Neural progenitor cell (in vitro differentiated cells): ENCODE measurements at places on chromosomes 6 and 20. TPM values are rescaled to one million over a fixed set of nuclear protein-coding genes. Genes with fewer than 3 reads are reported as not detected.

- DNase-seq, result peak; percentile 38
Observed at GRCh38 chr20:35600176-35600992, 15.2 kb upstream of the SPAG4 start.

DNA sequence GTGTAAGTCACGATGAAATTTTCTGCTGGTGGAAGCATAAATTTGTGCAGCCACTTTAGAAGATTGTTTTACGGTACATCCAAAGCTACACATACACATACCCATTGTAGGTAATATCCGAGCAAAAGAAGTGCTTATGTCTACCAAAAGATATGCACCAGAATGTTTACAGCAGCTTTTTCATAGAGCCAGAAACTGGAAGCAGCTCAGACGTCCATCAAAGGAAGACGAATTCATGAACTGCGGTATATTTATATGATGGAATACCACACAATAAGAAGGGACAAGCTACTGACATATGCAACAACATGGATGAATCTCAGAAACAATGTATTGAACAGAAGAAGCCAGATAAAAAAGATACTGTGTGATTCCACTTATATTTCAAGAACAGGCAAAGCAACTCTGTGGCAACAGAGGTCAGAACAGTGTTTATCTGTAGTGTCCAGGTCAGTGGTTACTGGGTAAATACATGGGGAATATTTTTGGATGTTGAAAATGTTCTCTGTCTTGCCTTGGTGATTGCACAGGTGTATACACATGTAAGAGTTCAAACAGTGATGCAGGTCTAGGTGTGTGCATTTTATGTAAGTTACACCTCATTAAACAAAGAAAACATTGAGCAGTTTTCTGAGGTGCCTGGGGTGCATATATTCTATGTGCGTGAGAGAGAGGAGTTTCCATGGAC, 51.9 kb upstream of the EXOC2 start:
- no peak for DNase-seq

PNLDC1 gene
- 0.06 TPM in 1 of 2 replicates, not detected in the other for total RNA-seq

DNA sequence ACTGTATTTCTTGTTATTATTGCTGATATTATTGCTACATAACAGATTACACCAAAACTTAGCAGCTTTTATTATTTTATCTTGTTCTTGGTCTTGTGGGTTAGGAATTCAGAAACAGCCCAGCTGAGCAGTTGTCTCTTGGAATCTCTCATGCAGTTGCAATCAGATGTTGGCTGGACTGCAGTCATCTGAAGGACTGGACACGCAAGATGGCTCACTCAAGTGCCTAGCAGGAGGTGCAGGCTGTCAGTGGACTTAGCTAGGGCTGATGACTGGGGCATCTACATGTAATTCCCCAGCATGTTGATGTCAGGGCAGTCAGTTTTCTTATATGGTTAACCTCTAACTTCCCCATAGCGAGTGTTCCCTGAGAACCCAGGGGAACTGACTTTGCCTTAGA, 128.6 kb upstream of the PLCB4 start:
- DNase-seq, result no peak

- no peak for DNase-seq
Observed at GRCh38 chr6:107658920-107659865, 164.9 kb downstream of the SCML4 start.

- peak; percentile 45 for DNase-seq
Observed at GRCh38 chr6:139982652-139983295, 608.3 kb upstream of the CITED2 start.

ULBP3 gene
- 3.9 and 7.1 TPM in 2 replicates for total RNA-seq

DNA sequence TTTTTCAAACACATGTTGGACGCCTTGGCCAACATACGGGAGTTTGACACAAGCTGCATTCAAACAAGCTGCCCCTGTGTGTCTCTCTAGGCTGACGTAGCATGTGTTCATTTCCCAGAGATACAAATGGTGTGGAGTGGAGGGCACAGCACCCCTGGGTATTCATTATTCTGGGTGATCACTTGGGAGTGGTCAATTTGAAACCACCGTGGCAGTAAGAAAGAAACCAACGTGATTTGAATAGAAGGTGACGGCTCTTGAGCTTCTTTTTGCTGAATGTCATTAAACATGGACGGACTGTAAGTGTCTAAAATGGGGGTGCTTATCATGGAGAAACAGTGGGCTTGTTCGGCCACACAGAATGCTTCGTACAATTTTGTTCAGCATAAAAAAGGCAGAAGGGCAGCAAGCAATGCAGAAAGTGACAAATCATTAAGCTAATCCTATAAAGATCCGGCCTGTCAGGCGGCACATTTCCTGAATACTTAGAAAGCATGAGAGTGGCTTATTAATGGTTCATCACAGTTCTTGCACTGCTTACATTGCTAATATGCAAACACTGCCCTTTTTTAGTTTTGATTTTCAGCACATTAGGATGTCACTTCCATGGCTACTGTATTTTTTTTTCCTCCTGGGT, 1261.9 kb upstream of the CITED2 start:
- DNase-seq, result no peak

DNA sequence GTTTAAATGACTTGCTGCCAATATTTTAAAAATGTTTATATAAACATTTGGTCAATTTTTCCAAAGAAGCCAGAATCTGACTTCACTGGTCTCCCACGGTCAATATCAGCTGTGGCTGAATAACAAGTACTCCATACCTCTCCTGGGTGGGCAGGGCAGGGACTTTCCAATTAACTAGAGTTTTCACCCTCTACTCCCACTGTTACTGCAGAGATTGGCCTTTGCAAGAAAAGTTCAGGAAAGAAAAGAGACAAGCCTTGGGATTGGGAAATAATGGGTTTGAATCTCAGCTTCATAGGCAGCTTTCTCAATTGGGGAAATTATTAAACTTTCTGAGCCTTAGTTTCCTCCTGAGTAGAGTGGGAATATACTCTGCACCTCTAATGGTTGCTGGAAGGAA, 236.9 kb downstream of the PRL start:
- no peak for DNase-seq

- no peak for DNase-seq
Observed at GRCh38 chr6:42417641-42418112, 34.0 kb downstream of the TRERF1 start.

- peak; percentile 53 for DNase-seq
Observed at GRCh38 chr20:34268851-34269636, 27.8 kb downstream of the ASIP start.

- no peak for DNase-seq
Observed at GRCh38 chr6:39208223-39208739, 21.0 kb downstream of the KCNK5 start.

- no peak for DNase-seq
Observed at GRCh38 chr6:147441751-147442150, 66.7 kb upstream of the SAMD5 start.

CST2 gene
- not detected in 2 replicates for total RNA-seq

DNA sequence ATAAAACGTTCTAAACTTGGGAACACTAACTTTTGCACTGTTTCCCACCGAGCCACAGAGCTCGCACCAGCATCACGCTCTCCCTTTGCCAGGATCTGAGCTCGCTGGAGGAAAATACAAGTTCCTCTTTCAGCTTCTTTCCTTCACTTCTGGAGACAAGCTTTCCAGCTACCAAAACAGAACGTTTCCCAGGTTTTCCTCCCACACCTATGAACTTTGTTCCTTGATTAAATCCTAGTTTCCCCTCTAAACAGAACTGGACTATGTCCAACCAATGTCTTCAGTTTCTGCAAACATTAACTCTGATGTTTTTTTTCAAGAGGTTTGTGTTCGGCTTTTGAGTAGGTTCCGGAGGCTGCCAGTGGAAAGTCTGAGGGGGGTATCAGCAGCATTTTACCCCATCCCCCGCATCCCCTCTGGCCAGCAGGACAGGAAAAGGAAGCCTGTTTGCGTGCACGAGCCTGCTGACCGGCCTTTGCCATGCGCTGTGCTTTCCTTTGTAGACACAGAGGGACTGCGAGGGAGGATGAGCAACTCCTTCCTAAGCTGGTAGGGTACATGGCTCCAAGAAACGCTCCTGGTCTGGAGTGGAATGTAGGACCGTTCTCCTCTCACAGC, 135.5 kb downstream of the LY86 start:
- DNase-seq, result no peak

GRCh38 chr20:45508068-45508886, 7.1 kb downstream of the SPINT3 start:
- no peak for DNase-seq

- DNase-seq, result peak; percentile 37
Observed at GRCh38 chr6:37819802-37820717, 533 bp downstream of the ZFAND3 start.

FERMT1 gene
- 1.3 and 1.6 TPM in 2 replicates for total RNA-seq

SSTR4 gene
- total RNA-seq, result not detected in 2 replicates

GRCh38 chr20:32487381-32487780, 97.8 kb downstream of the NOL4L start:
- DNase-seq, result no peak

GRCh38 chr6:128519931-128520435, 416 bp downstream of the PTPRK start:
- DNase-seq, result no peak

SLC17A9 gene
- total RNA-seq, result 0.17 and 0.74 TPM in 2 replicates

DNA sequence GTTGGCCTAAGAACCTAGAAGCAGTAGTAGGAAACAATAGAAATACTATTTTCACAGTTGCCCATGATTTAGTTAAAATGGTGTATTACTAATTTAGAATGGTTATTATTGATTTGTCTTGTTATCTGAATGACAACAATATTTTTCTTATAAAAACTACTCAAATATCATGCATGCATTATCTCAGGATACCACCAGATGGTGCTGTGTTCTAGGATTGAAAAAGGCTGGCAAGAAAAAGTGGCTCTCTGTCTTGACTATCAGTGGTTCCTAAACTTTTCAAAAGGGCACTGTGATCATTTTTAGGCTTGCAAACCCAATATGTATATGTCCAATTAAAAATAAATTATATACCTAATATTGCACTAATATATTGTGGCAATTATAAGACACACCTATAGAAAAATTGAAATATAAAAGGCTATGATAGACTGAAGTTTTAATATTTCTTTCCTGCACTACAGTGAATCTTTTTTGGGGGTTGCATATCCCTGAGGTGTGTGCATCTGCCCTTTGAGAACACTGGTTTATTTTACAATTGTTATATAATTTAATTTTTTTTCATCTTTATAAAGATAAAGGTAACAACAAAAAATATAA, 131.7 kb upstream of the MLIP start:
- peak; percentile 60 for DNase-seq

DNA sequence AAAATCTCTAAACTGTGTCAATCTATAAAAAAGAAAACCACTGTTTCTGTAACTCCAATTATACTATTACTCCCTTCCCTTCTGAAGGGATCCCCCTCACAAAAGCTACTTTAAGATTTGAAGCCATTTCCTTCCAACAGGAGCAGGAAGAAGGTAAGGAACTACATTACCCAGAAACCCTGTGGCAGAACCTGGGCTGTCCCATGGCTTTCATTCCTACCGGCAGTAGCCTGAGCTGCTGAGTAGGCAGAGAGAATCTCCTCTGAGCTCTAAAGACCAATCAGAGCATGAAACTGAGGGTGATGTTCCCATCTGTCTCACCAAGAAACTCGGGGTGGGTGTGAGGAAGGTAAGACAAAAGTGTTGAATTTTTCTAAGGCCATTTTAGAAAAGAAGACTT, 108.0 kb upstream of the LRFN2 start:
- peak; percentile 50 for DNase-seq

- peak; percentile 82 for DNase-seq
Observed at GRCh38 chr20:52104546-52105441, 86.8 kb downstream of the ZFP64 start.

TPX2 gene
- total RNA-seq, result 226 and 278 TPM in 2 replicates

- DNase-seq, result no peak
Observed at GRCh38 chr20:63444548-63444947, 27.9 kb downstream of the KCNQ2 start.

MLN gene
- not detected in 2 replicates for total RNA-seq
